ENCODE measurements at places on chromosomes 1 and 21. TPM values are rescaled to one million over a fixed set of nuclear protein-coding genes. Genes with fewer than 3 reads are reported as not detected.

The S100A7A gene
- 1.3 TPM for polyA plus RNA-seq

The CHIA gene
- not detected for polyA plus RNA-seq

The TMEM183A gene
- polyA plus RNA-seq: 24.2 TPM

The SLAMF9 gene
- polyA plus RNA-seq: 0.14 TPM

The KIF1B gene
- polyA plus RNA-seq: 13.6 TPM

The PRAMEF10 gene
- not detected for polyA plus RNA-seq

The CDC20 gene
- 42.8 TPM for polyA plus RNA-seq

The KIAA0040 gene
- polyA plus RNA-seq: 4.0 TPM

The ST6GALNAC5 gene
- polyA plus RNA-seq: 0.14 TPM

The SLC9C2 gene
- not detected for polyA plus RNA-seq

The TIAM1 gene
- 24.3 TPM for polyA plus RNA-seq

The SPATA45 gene
- not detected for polyA plus RNA-seq

The SVBP gene
- polyA plus RNA-seq: 16.7 TPM

The S100A16 gene
- polyA plus RNA-seq: 2,151 TPM

The FAM110D gene
- polyA plus RNA-seq: 0.94 TPM

The VANGL2 gene
- 4.5 TPM for polyA plus RNA-seq

The PRAMEF7 gene
- polyA plus RNA-seq: not detected

The KRTAP13-2 gene
- polyA plus RNA-seq: not detected

The GALE gene
- 120 TPM for polyA plus RNA-seq

The ESRRG gene
- polyA plus RNA-seq: 0.12 TPM

The AMY1A gene
- not detected for polyA plus RNA-seq

The ADAMTSL4 gene
- polyA plus RNA-seq: 108 TPM

The LYPD8 gene
- not detected for polyA plus RNA-seq

All from esophagus (tissue), 2 donors.